Activated CD8-positive, alpha-beta T cell treated with anti-CD3 and anti-CD28 coated beads, Interleukin-2, amount 10 ng/mL, durations not matched to agents 7 days and 5 days (primary cell): ENCODE measurements at places on chromosomes 1 and 21. TPM values are rescaled to one million over a fixed set of nuclear protein-coding genes. Genes with fewer than 3 reads are reported as not detected.

- no peak for DNase-seq
Observed at GRCh38 chr1:241610056-241610815, 29.9 kb downstream of the CHML start.

GRCh38 chr1:243827206-243827605 is 22.8 kb downstream of the AKT3 start:
- DNase-seq: no peak

DNA sequence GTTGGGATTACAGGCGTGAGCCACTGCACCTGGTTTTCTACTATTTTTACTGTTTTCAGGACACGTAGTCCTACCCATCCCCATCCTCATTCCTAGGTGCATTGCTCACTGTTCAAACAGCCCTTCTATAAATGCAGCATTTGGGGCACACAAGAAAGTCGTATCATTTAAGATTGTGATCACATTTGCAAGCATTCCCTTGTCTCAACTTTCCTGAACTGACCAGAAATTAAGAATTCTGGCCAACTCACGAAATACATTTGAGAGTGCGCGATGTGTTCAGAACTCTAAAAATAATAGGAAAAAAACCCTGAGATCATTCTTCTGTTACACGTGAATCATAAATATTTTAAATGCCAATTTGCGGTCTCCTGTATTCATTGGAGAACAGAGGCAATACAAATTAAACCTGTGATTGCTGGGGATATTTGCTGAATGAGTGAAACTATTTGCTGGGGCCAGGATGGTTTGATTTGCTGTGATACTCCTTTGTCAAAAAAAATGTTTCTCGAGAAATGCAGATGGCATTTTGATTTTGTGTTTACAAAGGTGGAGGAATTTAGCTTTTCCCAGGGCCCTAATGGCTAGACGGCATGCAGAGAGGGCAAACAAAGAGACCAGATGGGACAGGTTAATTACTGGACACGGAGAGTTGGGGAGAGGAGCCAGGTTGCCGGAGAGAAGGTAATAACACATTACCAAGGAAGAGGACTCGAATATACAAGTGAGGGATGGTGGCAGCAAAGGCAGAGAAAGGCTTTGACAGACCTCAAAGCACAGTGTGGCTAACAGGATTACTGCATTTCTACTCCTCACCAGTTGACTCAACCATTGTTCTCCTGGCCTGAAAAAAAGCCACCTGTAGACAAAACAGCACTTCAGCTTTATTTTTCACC is 38.4 kb downstream of the STPG1 start:
- no peak for DNase-seq

GRCh38 chr21:42638266-42638863 is 15.1 kb upstream of the PDE9A start:
- DNase-seq: no peak

- DNase-seq: no peak
Observed at GRCh38 chr1:18646786-18647410, 16.3 kb downstream of the PAX7 start.

DNA sequence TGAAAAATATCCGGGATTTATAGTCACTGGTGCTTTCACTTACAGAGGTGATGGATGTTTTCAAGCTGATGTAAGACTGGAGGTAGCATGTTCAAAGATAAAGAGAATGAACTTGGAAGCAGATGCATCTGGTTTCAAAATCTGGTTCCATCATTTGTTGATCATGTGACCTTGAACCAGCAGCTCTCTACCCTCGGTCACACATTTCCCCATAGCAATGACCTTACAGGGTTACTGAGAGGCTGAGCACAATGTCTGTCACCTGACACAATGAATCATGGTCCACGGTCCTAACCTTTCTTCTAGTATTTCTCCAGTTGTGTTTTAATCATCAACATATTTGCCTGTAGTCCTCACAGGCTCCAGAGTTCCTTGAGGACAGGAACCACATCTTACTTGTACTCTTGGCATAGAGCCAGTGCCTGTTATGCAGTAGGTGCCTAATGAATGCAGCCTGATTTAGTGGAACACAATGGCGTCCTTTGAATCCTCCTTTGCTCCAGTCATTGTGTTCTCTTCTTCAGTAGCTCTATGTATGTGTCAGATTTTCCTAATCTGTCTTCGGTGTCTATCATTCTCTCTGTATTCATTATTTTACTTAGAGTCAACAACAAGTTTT is 667.3 kb downstream of the PTPRU start:
- no peak for DNase-seq

- no peak for DNase-seq
Observed at GRCh38 chr21:21401444-21401843, 403.2 kb downstream of the NCAM2 start.

- no peak for DNase-seq
Observed at GRCh38 chr1:51859333-51859732, 19.2 kb downstream of the NRDC start.

DNA sequence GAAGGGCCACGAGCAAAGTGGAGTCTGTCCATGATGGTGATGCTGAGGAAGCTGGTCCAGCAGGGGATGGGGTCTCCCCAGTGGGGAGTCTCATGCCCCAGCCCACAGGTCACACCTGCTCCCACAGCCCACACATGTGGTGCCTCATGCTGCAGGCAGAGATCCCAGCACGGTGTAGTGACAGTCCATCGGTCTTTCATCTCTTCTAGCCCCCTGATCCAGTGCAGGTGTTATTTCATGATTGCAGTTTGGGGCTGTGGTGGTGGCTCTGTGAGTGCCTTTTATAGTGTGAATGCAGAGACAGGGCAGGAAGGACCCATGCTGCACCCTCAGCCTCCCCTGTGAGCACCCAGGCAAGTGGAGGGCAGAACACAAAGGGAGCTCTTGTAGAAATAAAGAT is 45.0 kb downstream of the UBASH3A start:
- DNase-seq: no peak

DNA sequence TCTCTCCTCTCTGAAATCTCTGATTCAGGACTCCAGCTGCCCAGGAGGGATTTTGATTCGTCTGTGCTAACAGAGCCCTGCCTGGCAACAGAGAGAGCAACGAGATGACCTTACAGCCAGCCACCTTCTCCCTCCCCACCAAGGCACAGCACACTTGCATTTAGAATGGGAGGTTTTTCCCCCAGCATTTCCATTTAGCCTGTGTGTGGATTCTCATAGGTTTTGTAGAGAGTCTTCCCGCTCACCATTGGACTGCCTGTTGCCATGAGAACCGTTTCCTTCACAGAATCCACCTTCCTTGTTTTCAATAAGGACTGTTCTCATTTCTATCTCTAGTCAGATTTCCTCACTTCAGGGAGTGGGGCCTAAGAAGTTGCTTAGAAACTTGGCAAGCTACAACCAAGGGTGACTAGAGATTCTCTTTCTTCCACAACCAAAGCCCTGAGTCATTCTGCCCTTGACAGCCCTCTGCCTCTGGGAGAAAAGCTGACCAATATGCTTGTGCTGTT is 5.8 kb upstream of the IKBKE start:
- DNase-seq: no peak

- DNase-seq: no peak
Observed at GRCh38 chr1:166488327-166488726, 321.5 kb upstream of the FAM78B start.

DNA sequence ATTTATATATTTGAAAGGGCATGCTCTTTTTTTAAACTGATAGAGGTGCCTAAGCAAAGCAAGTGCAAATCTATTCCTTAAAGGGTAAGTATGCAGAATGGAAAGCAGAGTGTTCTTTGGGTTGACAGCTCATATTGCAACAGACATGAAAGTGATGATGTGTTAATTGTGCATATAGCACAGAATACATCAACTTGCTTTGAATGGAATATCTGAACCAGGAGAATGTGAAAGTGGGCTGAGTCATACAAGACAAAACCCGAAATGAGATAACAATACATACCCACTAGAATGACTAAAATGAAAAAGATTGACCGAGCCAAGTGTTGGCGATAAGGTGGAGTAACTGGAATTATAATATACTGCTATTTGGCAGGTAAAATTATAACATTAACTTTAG is 4.3 kb downstream of the CR1 start:
- no peak for DNase-seq

- DNase-seq: no peak
Observed at GRCh38 chr1:69791311-69791710, 223.6 kb downstream of the LRRC7 start.

DNA sequence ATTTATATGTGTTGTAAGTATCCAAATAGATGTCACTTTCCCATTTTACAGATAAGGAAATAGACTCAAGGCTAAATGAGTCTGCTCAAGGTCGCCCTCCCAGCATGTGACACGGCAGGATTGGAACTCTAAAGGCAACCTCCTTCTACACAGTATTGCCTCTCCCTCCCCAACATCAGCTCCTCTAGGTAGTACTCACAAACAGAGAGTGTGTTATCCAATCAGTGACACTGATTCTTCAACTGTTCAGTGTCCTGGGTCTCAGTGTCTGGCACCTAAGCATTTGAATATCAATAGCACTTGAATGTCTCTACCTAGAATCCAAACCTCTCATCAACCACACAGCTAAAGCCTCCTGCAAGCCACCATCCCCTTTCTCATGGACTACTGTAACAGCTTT is 87.1 kb downstream of the DAB1 start:
- no peak for DNase-seq

- no peak for DNase-seq
Observed at GRCh38 chr1:175033953-175034352, 10.7 kb upstream of the MRPS14 start.

DNA sequence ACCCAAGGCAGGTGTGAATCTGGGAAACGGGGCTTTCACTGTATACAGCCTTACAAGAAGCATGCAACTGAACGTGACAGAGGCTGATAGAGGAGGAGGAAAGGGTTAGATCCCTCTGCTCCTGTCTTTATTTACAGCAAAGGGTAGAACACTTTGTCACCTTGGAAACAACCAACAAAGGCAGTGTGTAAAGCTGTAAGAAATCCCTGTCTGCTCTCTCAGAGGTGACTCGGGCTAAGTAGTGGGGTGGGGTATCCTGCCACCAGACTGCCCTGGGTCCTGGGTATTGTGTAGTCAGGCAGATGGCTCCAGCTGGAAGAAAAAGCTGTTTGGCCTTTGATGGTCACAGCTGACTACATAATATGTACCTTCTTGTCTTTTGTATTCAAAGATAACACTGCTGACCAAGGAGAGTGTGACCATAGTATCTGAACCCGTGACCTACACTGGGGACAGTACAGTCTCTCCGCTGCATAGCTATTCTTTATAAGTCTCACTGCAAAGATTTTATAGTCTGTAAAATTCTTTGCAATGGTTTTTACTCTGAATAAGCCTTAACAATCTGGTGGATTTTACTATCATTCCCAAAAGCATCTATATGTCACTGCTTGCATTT is 22.1 kb upstream of the POU2F1 start:
- DNase-seq: no peak

- no peak for DNase-seq
Observed at GRCh38 chr1:37657620-37658412, 23.1 kb upstream of the RSPO1 start.

GRCh38 chr1:111032295-111032897 is 68.7 kb upstream of the LRIF1 start:
- peak; percentile 67 for DNase-seq

DNA sequence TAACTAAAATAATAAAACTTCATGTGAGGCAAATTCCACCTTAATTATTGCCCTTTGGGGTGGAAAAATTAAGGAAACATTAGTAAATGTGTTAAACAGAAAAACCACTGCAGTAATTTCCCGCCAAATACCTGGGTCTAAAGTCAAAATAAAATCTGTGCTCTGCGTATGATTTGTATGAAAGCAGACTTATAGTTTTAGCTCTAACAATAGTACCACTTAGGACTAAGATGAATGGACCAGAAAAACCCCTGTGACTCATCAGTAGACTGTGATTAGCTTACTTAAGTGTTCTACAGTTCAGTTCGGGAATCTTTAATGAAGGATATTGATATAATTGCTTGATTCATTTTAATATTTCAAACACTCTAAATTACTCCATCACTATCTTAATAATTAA is 23.3 kb upstream of the C1orf105 start:
- no peak for DNase-seq

DNA sequence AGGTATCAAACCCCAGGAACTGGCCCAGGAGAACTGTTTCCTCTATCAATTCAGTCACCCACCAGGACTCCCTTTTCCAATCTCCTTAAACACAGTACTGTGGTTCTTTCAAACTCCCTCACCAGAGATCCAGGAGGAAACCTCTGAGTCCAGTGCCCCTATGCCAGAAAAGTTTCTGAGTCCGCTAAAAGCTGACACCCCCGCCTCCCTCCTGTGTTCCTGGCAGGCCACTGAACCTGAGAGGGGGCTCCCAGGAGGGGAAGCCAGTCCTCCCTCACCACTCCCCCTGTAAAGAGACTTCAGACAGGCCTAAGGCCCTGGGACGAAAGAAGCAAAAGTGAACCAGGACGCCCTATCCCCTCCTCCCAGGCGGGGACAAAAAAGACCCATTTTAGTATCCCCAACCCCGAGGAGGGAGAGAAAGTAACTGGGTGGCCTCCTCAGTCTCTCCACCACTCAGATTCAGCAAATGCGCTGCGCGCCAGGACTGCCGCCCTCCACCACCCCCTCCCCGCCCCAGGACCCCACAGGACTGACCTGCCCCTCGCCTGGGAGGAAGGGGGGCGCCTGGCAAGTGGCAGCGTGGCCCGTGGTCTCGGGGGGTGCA is 624 bp downstream of the SLC41A1 start:
- peak; percentile 31 for DNase-seq

DNA sequence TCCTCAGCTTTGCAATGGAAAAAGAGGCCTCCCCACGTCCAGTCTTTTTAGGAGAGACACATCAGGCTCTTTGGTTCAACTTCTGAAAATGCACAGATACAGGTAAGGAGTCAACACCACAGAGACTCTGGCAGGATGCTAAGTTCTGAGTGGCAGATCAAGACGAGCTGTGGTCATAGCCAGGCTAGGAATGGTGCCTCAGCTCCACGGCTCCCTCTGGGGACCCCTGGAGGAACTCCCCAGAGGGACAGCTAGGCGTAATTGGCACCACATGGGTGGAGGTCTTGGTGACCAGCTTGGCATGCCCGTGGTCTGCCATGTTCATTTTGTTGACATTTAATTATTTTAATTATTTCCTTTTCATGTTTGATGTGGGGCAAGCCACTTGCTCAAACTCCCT is 206.1 kb downstream of the KAZN start:
- no peak for DNase-seq

GRCh38 chr1:30405081-30405480 is 318.3 kb downstream of the MATN1 start:
- DNase-seq: no peak

DNA sequence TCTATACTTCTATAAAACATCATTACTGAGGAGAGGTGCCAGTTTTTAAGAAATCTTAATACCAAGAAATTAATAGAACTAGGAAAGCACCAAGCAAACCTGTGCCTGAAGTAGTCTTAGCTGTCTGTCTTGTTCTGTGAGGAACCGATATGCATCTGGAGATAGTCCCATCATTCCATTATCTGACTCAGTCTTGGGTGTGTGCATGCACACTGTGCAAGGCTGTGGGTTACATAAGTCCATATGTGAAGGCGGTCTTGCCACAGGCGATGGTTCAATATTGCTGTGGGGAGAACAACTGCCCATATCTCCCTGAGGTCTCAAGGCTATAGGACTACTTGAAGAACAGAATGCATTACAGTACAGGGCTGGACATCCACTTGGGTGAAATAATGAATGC is 33.8 kb downstream of the STIL start:
- DNase-seq: no peak

- peak; percentile 76 for DNase-seq
Observed at GRCh38 chr1:111030590-111030989, 66.9 kb upstream of the LRIF1 start.

- DNase-seq: peak; percentile 27
Observed at GRCh38 chr1:197145446-197146024, 934 bp downstream of the ASPM start.

Gene GNB1
- total RNA-seq: 398 TPM

Gene FMO1
- not detected for total RNA-seq

Gene KRTAP6-3
- total RNA-seq: not detected

Gene NHLH1
- 0.24 TPM for total RNA-seq

Gene MSH4
- total RNA-seq: 0.34 TPM

Gene HPDL
- 16.8 TPM for total RNA-seq

Gene CNKSR1
- 1.4 TPM for total RNA-seq

Gene CLDN17
- not detected for total RNA-seq
